ENCODE measurements at places on chromosomes 1 and 21.

GRCh38 chr1:180628646-180629045 lies 3.2 kb upstream of the XPR1 start:
- no peak for DNase-seq

- DNase-seq, result no peak
These were observed 77.1 kb upstream of the IPO9 start for GRCh38 chr1:201751872-201752271.

DNA sequence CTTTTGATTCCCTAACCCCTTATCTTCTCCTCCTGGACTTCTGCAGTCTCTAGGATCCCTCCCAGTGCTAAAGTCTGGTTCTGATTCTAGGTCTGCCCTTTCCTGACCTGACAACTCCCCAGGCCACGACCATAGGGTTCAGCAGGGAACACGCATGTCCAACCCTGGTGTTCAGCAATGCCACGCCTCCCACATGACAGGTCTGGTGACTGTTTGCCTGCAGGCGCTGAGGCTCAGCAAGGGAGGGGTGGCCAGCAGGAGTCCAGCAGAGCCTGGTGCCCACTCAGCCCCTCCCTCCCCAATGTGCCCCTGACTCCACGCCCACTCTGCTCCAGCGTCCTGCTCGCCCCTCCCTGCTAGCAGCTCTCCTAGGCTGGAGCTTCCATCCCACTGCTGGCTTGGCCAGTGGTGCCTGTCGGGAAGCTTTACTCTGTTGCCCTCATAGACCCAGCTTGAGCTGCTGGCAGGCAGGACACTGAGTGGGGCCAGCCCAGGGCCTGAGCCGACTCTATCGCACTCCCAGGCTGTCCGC lies 17.3 kb downstream of the SLC9A1 start:
- peak; percentile 12 for DNase-seq

GRCh38 chr1:36342426-36343185 lies 19.2 kb upstream of the EVA1B start:
- no peak for DNase-seq

GRCh38 chr1:16139473-16139962 lies 16.4 kb downstream of the EPHA2 start:
- DNase-seq, result no peak

DNA sequence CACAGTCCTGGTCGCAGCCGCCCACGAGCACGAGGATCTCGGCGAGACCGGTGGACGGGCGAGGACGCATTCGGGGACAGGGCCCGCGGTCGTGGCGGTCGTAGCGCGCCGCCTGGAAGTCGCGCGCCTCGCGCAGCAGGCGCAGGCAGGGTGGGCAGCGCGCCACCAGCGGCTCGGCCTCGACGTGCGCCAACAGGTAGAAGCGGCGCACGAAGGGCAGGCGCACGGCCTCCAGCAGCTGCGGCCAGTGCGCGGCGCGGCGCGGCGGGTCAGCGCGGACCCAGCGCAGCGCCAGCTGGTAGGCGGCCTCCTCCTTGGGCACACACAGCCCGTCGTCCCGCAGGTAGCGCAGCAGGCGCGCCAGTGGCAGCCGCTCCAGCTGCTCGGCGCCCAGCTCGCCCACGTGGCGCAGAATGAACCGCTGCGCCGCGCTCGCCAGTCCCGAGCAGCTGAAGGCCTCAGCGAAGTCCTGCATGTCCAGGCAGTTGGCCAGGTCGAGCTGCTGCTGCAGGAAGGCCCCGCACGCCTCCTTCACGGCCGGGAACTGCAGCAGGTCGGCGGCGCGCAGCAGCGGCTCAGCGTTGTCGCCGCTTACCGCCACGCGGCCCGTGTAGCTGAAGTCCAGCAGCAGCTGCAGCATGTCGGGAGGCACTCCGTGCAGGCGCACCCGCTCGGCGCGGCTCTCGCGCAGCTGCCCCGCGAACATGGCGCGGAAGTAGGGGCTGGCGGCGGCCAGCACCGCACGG lies 573 bp downstream of the KLHL21 start:
- no peak for DNase-seq

- DNase-seq, result no peak
These were observed 8.6 kb downstream of the ZNF496 start for GRCh38 chr1:247322849-247323586.

- DNase-seq, result no peak
These were observed 1.5 kb downstream of the LACTBL1 start for GRCh38 chr1:22971161-22971560.

- DNase-seq, result no peak
These were observed 37.9 kb downstream of the CRB1 start for GRCh38 chr1:197305925-197306324.

DNA sequence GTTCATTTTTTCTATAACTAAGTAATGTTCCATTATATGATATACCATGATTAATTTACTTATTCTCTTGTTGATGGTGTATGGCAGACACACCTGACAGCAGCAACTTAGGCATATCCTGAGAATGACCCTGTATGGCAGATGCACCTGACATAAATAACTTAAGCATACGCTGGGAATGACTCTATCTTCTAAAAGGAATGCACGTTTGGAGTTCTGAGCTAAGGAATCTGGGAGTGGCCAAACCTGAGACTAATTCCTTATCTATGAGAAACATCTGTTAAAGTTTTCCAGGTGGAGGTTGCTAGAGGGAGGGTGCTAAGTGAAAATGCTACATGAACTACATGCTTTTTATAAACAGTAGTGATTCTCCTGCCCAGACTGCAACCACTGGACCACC lies 96.7 kb upstream of the RGS18 start:
- no peak for DNase-seq

DNA sequence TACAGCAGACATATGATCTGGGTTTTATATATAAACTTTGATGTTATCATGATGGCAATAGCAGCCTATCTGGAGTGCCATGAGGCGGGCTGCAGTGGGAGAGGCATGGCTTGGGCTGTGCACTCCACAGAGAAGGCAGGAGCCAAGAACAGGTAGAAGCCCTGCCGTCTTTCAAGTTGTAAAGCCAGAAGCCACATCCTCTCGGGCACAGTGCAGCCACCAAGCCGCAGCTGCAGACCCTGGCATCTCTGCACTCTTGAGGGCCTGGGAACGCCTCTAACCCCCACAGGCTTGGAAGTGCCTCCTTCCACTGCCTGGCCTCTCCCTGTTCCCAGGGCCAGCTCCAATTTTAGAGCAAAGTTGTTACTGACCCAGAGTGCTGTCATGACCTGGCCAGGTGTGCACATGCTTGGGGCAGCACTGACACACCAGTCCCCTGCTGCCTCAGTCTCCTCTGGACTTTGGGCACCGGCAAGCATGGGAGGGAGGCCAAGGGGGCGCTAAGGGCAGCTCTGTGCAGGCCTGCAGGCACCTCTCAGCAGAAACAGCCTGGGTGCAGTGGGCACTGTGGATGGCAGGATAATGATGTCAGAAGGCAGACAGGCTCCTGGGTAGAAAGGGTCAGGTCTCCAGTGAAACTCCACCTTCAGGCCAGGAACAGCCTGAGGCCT lies 1619.8 kb upstream of the PRMT6 start:
- DNase-seq, result no peak

DNA sequence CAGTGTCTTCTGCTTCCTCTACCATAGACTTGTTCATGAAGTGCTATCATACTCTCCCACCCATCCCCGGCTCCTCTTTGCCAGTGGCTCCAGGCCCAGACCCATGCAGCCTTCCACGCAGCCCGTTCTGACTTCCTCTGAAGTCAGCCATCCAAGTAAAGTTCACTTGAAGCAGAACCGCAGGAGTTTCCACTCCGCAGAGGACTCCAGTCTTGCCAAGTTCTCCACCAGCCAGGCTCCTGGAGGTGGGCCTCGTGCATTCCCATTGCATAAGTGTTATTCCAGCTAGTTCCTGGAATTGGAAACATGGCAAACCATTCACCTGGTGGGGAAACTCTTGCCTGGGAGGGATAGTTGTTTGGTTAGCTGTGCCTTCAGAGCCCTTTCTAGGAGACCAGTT lies 185.1 kb downstream of the PLPP3 start:
- no peak for DNase-seq

DNA sequence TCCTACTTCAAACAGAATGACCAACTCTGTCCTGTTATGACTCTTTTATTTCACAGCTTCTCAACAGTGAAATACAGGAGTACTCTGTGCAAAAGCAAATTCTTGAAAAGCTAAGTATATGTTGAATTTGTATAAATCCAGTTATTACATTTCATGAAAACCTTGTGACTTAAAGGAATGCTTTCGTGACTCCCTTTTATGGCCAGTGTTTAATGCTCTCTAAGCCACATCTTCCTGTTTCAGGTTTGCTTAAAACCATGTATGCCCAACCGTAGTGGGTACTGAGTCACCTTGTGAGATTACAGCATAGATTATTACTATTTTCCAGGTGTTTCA lies 40.2 kb upstream of the KIF1B start:
- DNase-seq, result no peak

GRCh38 chr1:222652676-222653075 lies 34.8 kb downstream of the MIA3 start:
- no peak for DNase-seq

DNA sequence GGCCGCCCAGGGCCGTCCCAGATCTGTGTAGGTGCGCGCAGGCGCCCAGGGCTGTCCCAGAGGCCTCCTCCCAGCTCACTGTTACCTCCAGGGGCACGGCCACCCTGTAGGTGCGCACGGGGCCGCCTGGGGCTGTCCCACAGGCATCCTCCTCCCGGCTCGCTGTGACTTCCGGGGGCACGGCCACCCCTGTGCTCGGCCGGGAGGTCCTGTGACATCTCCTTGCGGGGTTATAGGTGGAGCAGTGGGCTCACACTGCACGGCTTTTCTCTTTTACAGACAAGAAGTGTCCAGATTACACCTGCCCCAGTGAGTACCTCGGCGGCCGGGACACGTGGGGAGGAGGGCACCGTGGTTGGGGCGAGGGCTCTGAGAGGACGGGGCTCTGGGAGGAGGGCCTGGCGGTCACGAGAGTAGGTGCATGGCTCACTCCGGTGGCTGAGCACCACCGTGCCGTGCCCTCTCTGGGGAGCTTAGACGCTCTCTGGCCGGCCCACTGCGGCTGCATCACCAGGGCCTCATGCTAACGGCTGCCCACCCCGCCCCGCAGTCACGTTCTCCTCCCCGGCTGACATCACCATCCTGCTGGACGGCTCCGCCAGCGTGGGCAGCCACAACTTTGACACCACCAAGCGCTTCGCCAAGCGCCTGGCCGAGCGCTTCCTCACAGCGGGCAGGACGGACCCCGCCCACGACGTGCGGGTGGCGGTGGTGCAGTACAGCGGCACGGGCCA lies 21.4 kb downstream of the COL6A1 start:
- DNase-seq, result no peak

DNA sequence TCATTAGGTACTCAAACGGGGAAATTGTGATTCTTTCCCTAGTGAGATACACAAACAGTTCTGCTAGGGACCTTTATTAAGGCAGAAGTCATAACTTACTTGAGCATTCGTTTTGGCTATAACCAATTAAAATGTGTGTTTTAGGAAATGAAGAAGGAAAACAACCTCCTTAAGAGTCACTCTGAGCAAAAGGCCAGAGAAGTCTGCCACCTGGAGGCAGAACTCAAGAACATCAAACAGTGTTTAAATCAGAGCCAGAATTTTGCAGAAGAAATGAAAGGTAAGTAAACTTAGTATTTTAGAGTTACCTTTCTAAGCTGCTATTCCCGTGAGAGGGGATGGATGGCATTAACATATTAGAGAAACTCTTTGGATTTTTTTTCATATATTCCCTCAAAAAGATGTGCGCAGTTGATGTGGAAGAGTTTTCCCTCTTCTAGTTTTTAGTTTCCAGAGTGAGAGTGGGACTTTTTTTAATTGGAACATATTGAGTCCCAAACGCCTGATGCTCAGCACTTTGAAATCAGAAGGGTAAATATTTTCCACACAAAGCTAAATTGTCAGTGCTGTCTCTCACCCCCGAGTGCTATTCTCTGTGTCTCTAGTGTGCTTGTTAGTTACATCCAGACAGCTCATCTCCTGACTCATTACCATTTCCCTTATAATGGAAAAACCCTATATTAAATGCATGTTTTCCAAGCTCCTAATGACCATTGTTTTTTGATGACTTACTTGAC lies 34.9 kb downstream of the CENPF start:
- no peak for DNase-seq

GRCh38 chr1:51557168-51557567 lies 38.1 kb upstream of the EPS15 start:
- no peak for DNase-seq

GRCh38 chr1:193513032-193513431 lies 326.6 kb upstream of the B3GALT2 start:
- no peak for DNase-seq

- DNase-seq, result no peak
These were observed 94.8 kb upstream of the DISP3 start for GRCh38 chr1:11384170-11384554.

GRCh38 chr1:116817582-116818064 lies 63.4 kb downstream of the CD2 start:
- DNase-seq, result no peak

- DNase-seq, result no peak
These were observed 441.1 kb upstream of the VAMP3 start for GRCh38 chr1:7329868-7330615.

- no peak for DNase-seq
These were observed 240.2 kb upstream of the LYPLAL1 start for GRCh38 chr1:218933513-218933912.

DNA sequence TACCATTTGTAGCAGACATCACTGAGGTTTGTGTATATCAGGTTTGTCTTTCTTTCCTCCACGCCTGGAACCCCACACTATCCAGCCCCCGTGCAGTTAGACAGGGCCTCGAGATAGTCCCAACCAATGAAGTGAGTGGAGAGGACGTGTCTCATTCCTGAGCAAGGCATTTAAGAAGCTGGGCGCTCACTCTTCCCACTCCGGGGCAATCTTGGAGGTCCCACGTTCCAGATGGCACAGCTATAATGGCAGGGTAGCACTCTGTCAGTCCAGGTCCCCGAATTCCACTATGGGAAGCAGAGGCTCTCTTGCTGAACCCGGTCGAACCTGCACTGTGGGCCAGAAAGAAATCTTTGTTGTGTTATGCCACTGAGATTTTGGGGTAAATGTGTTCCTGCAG lies 57.3 kb upstream of the CSF3R start:
- DNase-seq, result no peak

- DNase-seq, result no peak
These were observed 480.1 kb downstream of the PTBP2 start for GRCh38 chr1:97201641-97202040.

DNA sequence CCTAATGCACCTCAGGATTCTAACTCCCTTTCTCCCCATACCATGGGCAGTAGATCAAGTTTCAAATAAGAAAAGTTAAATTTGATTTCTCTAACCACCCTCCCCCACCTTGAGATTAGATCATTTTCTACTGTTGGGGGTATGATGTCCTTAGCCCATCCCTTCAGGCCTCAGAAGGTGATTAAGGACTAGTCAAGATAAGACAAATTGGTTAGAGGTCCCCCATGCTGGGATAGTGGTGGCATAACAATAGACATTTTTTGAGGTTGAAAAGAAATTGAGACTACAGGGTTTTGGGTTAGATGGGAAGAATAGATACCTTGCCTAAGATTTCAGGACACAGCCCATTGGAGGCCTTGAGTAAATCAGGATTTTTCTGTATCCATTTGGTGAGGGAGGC lies 2.5 kb downstream of the CFAP126 start:
- DNase-seq, result no peak

GRCh38 chr1:229124116-229124515 lies 146.8 kb upstream of the RAB4A start:
- DNase-seq, result no peak

- no peak for DNase-seq
These were observed 160.1 kb downstream of the SLC45A1 start for GRCh38 chr1:8477983-8478362.

Data from NCI-H1417 treated with DMSO at 0.1 percent for 48 hours (cell line).